NCI-H1105 (cell line): ENCODE measurements at places on chromosomes 5 and 9.
A peak's percentile ranks its signal among the peaks of the same experiment; 100 is the strongest.

- DNase-seq = no peak
These were observed 34.1 kb upstream of the PSD2 start for GRCh38 chr5:139761501-139761900.

DNA sequence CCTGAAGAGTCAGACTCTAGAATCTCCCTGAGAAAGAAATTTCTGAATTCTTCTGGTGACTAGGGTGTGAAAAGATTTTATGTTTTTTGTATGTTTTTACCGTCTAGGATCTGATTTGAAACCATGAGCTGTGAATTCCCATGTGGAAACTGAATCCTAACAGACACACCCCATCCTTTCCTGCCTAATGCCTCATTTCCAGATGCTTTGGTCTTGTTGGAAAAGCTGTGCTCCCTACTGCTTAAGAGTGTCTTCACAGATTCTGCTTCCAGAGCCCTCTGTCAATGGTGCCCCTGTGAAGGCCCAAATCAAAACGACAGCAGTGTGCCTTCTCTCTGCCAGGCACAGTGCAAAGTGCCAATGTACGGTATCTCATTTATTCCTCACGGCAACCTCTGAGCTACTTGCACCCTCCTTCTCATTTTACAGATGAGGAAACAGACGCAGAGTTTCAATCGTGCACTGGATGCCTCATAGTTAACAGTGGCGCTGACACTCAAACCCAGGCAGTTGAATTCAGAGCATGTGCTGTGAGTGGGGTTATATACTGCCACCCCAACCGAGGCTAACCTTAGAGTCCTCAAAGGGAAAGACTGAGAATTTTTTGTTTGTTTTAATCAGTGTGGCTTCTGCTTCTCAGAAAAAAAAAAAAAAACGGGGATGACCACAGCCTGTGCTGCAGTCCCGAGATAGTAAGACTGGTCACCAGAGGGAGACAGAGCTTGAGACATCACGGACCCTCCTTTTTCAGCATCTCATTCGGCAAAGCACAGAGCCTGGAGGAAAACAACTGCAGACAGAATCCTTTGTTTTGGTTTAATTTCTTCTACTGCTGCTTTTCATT is 188.4 kb downstream of the SNCAIP start:
- peak; percentile 9 for DNase-seq

- no peak for DNase-seq
These were observed 544.2 kb upstream of the DAP start for GRCh38 chr5:11305245-11305644.

- no peak for DNase-seq
These were observed 59.5 kb downstream of the FAM114A2 start for GRCh38 chr5:153979028-153979783.

DNA sequence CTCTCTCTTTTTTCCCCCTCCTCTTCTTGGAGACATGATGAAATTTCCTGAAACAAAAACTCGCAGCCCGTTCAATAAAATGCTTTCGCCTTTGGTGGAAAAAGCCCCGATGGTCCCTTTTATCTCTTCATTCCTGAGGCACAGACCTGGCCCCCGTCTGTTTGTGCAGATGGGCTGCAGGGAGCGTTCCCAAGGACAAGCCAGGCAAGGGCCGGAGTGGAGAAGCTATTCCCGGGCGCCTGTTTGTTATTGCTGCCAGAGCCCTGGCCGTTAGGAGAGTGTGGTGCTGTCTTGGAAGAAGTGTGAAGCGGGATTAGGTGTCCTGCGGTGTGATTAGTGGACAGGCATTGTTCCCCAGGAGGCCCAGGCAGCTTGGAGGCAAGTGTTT is 71.9 kb downstream of the SMIM23 start:
- no peak for DNase-seq

DNA sequence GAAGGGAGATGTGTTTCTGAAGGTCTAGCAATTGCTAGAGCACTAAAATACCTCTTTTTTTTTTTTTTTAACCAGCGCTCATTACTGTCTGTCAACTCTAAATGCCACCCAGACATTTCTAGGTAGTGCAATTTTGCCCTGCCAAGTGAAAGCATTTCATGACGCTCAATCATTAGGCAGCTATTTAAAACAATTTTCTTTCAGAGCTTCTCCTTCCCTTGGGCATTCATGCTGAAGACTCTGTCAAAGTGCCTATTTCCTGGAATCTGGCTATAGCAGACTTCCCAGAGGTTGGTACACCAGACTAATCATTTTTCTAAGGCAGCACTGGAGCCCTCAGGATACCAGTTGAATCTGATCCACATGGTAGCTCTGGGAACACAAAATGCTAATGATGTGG is 97.0 kb upstream of the ANKRD55 start:
- no peak for DNase-seq

DNA sequence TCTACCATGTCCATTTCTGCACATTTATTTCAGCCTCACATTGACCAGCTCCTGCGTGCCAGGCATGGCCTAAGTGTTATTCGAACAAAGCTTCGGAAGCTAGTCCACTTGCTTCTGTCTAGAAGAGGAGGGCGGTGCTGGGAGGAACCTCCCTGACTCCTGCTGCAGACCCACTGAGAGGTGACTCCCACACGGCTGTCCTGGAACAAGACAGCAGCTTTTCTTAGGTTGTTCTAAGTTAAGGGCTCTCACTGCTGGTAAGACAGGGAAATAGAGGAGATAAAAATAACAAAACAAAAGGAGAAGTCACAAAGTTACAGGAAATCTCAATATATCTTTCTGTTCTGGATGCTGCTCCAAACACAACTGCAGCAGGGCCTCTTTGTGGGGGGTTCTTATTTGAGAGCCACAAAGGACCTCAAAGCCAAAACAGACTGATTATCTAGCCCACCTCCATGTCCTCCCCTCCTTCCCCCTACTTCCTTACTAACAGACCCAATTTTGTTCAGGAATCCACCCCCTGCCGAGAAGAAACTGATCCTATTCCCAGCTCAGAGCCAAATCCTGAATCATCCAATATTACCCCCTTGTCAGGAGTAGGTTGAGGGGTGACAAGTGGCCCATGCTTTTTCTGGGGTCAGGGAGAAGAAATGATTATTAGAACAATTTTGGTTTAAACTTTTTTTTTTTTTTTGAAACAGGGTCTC is 28.4 kb upstream of the KCNIP1 start:
- DNase-seq = no peak

- DNase-seq = no peak
These were observed 12.0 kb upstream of the SLC34A1 start for GRCh38 chr5:177372034-177372896.

- peak; percentile 5 for DNase-seq
These were observed at the start of gene PHF24 for GRCh38 chr9:34957492-34958410. Gene PHF24 (plus strand): TSS chr9:34958285. CDS start chr9:34971299, 13,014 bp downstream.

- DNase-seq = no peak
These were observed 271.8 kb downstream of the TRIM32 start for GRCh38 chr9:116958881-116959280.

DNA sequence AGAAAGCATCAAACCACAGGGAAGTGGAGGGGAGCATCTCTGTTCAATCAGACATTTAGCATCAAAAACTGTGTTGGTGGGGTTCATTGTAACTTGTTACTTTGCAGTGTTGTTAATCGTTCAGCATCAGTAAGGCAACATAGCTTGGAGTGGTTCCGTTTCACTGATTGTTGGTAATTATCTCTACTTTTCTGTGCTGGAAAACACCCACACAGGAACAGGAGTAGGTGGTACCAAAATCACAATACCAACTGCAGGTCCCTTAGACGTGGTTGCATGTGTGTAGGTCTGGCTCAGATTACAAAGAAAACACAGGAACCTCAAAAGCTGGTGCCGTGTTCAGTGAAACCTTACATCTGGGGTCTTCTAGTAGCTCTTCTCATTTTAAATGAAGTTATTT is 146.8 kb downstream of the RNF180 start:
- DNase-seq = no peak

DNA sequence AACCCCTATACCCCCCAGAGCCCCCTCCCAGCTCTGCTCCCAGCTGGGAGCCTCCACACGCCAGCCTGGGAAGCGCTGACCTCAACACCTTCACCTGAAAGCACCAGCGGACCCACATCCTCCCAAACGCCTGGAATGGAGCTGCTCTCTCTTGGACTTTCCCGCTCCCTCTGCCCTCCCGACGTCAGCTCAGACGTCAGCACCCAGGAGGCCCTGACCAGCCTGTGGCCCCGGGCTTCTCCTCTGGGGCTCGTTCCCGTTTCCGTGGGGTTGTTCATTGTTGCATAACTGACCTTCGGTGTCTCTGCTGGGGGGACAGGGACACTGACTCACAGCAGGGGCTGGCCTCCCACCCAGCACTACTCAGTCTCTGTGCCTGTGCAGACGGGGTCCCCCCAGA is 35.0 kb upstream of the SLC6A3 start:
- DNase-seq = no peak

DNA sequence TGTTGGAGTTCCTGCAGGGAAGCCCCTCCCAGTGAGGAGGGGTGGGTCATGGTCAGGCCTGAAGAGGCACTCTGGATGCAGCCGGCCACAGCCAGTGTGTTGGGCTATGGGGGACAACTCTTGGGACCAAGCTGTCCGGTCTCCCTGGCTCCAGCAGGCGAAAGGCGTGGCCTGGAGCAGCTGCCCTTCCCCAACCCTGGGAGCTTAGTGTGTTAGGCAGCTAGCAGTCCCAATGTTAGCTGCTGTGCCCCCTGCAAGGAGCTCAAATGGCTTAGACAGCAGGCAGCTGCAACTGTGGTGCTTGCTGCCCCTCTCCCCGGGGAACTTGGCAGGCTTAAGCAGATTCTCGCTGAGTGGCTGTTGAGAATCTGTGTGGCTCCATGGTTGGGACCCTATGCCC is 67.5 kb upstream of the ACTBL2 start:
- no peak for DNase-seq

- DNase-seq = peak; percentile 7
These were observed 16.1 kb downstream of the IFNE start for GRCh38 chr9:21465859-21466518.

GRCh38 chr9:5112109-5112592 is 73.3 kb downstream of the INSL6 start:
- DNase-seq = no peak

GRCh38 chr9:92310562-92310961 is 14.6 kb downstream of the NOL8 start:
- DNase-seq = no peak

DNA sequence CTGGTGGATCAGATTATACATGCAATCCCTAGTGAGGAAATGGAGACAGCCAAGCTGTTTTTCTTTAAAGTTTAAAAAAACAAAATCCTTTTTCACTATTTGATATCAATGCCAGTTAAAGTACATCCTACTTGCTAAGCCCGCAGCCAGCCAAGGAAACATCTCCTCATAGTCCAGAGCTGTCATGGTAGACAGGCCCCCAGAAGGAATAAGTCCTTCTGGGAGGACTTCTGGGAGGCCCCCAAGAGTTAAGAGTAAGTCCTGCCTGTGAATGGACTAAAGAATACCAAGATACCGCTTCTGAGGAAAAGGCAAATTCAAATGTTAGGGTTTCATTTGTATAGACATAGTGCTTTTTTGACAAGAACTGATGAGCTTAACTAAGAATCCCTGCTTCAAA is 38.3 kb downstream of the MOCS2 start:
- DNase-seq = no peak

DNA sequence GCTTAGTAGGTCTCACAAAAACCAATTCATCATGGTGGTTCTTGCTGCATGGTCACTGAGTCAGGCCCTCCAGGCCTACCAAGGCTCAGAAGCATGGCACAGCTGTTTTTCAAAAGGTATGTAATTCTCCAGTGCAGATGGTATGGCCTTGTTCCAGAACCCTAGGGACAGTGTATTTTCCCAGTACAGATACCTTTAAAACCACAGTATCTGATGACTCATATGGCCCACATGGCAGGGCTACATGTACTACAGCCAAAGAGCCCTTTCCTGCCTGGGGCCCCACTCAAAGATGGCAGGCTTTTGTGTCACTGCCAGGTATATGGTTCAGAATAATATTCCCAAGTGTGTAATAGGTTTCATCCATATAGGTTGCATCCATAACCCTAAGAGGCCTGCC is 16.5 kb downstream of the CSF2 start:
- no peak for DNase-seq

DNA sequence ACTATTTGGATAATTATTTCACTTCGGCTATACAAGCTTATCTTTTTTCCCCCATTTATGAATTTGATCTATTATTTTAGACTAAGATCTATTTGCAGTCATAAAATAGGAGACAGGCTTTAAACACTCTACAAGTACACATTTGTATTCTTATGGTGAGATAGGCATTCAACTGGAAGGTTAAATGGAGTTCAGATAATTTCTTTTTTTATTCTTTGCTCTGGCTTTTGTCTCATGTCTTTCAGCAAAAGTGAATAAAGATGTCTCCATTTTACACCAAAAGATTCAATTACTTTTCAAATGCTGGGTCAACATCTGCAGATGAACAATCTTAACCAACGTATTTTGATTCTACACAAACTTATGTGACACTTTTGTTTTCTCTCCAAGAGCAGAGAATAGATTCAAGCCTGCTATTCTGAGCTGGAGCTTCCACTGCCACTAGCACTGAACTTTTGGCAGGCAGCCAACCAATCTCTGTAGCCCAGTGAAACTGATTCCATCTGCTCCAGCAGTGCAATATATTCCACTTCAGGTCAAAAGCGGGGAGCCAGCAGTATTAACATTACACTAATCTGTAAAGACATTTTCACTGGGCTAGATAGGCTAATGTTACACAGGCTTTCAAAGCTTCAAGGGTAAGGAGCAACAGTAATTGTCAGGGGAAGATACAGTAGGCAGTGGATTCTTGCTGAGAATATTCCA is 452.0 kb upstream of the ZNF608 start:
- DNase-seq = peak; percentile 83

DNA sequence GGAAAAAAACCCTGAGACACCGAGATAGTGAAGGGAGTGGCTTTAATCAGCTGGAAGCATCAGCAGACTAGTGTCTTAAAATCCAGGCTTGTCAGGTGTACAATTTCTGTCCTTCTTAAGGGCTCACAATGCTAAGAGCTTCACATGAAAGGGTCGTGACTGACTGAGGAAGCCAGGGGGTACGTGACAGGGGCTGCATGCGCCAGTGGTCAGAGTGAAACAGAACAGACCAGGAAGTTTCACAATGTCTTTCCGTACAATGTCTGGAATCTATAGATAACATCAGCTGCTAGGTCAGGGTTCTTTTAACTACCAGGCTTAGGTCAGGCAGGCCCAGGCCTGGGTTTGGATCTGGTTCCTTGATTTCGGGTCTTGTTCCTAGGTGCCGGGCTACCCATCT is 253.0 kb downstream of the CDH10 start:
- DNase-seq = no peak

DNA sequence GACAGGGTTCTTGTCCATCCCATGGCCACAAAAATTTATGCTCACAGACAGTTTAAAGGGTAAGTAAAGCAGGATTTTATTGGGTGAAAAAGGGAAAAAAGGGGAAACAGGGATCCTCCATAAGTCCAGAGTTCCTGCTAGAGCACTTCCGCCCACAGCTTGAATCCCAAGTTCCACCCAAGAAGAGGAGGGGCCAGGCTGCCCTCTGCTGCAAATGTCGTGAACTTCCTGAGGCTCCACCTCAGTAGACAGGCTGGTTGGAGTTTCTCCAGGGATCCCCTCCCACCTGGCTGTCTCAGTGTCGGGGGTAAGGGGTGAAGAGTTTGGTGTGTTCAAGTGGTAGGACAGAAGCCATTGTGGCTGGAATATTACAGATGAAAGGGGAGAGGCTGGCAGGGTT is 275.0 kb upstream of the SGCD start:
- no peak for DNase-seq

- DNase-seq = no peak
These were observed 204.9 kb upstream of the GAS1 start for GRCh38 chr9:87152256-87152655.

- DNase-seq = no peak
These were observed 55.4 kb downstream of the SNCAIP start for GRCh38 chr5:122367456-122367855.
